ENCODE measurements at places on chromosomes 3 and 15. TPM values are rescaled to one million over a fixed set of nuclear protein-coding genes. Genes with fewer than 3 reads are reported as not detected.

SPRED1 gene
- total RNA-seq = 0.07 TPM

ARGFX gene
- not detected for total RNA-seq

XCR1 gene
- 0.05 TPM for total RNA-seq

RTP1 gene
- not detected for total RNA-seq

TM4SF1 gene
- total RNA-seq = not detected

C3orf20 gene
- total RNA-seq = 0.20 TPM

LRTM1 gene
- not detected for total RNA-seq

MUC13 gene
- not detected for total RNA-seq

GP5 gene
- 1.0 TPM for total RNA-seq

BNC1 gene
- total RNA-seq = not detected

GOLGA6L7 gene
- total RNA-seq = not detected

CFAP100 gene
- not detected for total RNA-seq

ITIH4 gene
- total RNA-seq = 9.7 TPM

BCHE gene
- total RNA-seq = not detected

GOLGA8J gene
- not detected for total RNA-seq

CCDC54 gene
- total RNA-seq = not detected

CD86 gene
- 12.4 TPM for total RNA-seq

ATP10A gene
- 60.2 TPM for total RNA-seq

SLC12A1 gene
- total RNA-seq = not detected

NR2E3 gene
- total RNA-seq = not detected

DHX36 gene
- total RNA-seq = 81.9 TPM

STRA6 gene
- not detected for total RNA-seq

CDCP1 gene
- total RNA-seq = 21.8 TPM

CCR1 gene
- 3.7 TPM for total RNA-seq

CXCR6 gene
- 10.3 TPM for total RNA-seq

GTF2A2 gene
- total RNA-seq = 138 TPM

EIF4G1 gene
- 400 TPM for total RNA-seq

TM4SF18 gene
- not detected for total RNA-seq
